ENCODE measurements at places on chromosomes 13 and 19.

DNA sequence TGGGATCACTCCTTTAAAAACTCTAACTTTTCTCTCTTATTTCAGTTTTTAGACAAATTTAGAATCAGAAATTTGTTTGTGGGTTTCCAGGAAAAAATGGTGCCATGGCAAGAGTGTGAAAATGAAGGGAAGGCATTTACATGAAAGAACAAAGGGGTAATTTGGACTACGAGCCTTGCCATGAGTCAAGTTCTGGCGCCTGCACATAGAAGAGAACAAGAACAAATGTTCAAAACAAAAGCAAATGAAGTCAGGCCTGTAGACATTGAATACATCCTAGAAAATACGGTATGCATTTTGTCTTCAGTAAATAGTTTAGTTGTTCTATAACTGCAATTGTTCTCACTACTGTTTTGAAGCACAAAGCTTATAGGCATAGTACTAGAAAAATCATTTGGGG lies 1390.5 kb downstream of the EFNB2 start:
- DNase-seq, result no peak

DNA sequence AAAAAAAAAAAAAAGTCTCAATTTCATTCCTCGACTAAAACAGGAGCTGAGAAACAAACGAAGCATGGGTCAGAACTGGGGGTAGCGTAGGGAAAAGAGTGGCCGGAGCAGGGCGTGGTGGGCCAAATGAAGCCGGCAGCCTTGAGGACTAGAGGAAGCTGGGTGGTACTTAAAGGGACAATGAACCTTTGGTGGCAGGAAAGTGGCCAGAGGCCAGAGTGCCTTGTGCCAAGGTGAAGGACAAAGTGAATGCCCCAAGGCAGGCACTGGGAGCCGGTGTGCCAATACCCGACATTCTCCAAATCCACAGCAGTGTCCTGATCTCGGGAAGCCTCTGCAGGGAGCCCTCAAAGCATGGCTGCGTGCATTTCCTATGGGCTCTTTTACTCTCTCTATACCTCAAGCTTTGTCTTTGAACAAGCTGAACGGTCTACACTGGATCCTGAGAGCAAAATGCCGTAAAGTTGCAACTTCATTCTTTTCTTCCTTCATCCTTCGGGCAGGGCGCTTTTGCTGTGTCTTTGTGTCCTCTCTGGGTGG lies 195.0 kb upstream of the KL start:
- no peak for DNase-seq

GRCh38 chr13:70792121-70792520 lies 683.9 kb upstream of the KLHL1 start:
- DNase-seq, result no peak

- no peak for DNase-seq
Measured at GRCh38 chr19:406135-406781, 2.7 kb downstream of the C2CD4C start.

GRCh38 chr19:6694147-6694815 lies 24.3 kb upstream of the TNFSF14 start:
- no peak for DNase-seq

All from COLO829 (cell line).